ENCODE measurements at places on chromosomes 1 and 21.

DNA sequence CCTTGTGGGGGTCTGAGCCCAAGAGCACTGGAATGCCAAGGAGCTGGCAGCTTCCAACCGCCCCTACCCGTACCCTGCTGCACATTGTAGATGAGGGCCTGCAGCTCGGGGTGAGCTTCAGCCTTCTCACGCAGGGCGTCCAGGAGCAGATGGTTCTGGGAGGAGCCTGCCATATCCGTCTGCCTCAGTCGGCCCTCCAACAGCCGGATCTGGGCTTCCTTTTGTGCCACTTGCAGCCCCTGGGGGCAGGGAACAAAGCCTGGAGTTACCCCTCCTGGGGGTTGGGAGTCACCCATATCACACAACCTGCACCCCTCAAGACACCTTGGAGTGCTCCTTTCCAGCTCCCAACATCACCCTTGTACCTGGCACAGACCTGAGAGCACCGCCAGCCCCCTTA is 34.8 kb downstream of the KIF21B start:
- no peak for DNase-seq

DNA sequence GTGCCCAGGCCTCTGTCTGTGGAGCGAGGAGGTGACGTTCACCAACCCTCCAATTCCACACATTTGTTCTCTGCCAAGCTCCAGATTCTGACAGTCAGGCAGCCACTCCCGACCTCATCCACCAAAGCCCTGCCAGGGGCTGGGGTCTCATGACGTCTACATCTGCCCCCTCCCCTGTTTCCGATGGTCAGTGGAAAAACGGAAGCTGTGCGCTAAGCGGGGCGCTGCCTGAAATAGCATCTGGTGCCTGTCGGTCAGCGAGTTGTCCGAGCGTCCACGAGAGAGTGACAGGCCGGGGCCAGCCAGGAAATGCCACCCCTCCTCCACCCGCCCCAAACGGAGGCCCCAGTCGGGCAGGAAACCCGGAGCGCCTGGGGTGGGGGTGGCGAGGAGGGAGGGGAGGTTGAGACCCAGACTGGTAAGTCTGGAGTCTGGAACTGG is 3.2 kb upstream of the TAL1 start:
- no peak for DNase-seq

GRCh38 chr1:2023187-2023586 is 4.0 kb downstream of the GABRD start:
- DNase-seq = no peak

DNA sequence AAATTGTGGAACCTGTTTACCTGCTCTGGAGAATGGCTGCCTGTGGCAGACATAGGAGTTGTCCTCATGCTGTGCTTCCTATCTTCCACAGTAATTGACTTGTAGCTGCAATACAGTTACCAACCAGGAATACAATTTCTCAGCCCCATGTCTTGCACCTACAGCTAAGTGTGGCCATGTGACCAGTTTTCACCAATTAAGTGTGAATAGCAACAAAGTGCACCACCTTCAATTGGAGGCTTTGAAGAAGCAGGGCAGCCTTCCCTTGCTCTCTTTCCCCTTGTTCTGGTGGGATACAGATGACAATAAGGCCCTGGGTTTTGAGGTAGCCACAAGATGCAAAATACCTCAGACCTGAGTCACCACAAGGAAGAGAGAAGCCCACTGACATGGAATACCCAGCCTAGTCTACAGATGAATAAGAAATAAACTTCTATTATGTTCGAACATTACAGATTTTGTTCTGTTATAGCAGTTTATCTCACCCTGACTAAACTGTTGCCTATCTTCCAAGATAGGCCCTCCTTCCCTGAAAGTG is 70.2 kb upstream of the S1PR1 start:
- no peak for DNase-seq

- no peak for DNase-seq
These were observed 394.3 kb upstream of the ADGRL2 start for GRCh38 chr1:81406292-81406999.

- no peak for DNase-seq
These were observed 144.3 kb downstream of the DMRTA2 start for GRCh38 chr1:50278961-50279360.

DNA sequence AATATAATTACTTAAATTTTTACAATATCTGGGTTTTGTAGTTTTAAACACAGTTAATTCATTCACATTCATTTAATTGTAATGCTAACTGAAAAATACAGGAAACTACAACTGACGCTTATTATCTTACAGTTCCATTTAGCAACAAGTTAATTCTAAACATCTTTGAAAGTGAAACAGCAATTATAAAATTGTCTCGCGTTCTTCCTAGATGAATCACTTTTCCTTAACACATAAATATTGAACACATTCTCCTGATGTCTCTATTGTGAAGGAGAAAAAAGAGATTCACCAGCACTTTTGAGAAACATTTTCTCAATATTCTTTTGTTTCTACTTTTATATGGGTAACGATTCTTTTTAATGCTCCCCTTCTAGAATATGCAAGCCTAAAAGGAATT is 6.4 kb downstream of the PTGFR start:
- no peak for DNase-seq

DNA sequence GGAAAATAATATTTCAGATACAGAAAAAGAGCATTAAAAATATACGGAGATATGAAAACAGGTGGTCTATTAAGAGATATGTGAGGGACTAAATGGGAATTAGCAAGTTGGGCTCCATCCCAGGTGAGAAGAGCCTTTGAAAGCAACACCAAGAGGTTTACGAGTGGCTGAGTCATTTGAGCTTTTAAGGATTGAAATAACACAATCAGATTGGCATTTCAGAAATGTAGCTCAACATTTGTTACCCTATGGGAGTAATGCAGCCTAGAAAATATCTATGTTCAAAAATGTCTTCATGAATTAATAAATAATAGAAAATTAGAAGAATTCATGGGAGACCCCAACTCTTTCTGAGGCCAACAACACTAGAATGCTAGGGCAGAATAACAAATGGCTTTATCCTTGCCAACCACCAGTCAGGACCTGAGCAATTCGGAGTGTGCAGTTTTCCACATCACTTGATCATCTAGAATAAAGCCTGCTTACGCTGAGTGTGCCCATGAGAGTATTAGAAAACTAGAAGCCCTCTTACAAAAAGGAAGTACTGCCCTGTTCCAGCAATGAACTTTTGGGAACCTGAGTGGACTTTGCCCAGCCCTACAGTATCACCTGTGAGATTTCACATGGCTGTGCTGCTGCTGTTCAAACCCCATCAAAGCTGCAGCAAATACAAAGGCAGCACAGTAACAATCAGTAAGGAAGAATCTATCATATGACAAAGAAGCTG is 538.0 kb upstream of the CAMK1G start:
- DNase-seq = no peak

GRCh38 chr1:164777518-164777917 is 218.5 kb downstream of the PBX1 start:
- no peak for DNase-seq

DNA sequence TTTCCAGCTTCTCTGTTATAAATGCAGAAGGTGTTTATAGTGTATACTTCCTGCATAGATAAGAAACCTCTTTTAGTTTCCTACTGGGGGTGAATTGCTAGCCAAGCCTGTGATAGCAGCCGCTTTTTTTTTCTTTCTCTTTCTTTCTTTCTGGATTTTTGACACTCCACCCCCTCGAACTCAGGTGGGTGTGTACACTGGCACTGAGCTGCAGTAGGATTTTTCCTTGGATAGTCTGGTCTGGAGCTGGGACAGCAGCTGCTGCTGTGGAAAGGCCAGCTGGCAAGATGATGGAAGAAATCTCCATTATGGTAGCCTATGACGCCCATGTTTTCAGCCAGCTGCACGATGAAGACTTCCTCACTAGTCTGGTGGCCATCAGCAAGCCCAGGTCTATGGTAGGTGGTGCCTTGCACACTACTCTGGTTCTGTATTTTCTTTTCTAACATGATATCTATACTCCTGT is 122.5 kb upstream of the CACYBP start:
- DNase-seq = no peak

DNA sequence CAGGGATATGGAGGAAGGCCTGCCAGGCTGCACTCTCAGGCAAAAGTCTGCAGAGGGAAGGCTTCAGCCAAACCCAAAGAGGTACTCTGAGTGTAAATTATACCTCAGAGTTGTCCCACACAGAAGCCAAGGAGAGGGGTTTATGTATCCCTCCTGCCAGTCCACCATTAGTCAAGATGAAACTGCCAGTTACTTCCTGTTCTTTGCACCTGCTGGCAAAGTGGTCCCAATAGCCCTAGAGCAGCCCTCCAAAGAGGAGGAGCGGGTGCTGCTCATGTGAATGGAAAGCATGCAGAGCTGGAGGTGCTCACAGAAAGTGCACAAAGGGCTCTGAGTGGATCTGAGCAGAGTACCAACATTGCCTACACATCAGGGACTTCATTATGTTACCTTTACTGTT is 37.1 kb upstream of the MCOLN3 start:
- no peak for DNase-seq

- DNase-seq = no peak
These were observed 1.0 kb upstream of the WDR4 start for GRCh38 chr21:42880352-42880751.

DNA sequence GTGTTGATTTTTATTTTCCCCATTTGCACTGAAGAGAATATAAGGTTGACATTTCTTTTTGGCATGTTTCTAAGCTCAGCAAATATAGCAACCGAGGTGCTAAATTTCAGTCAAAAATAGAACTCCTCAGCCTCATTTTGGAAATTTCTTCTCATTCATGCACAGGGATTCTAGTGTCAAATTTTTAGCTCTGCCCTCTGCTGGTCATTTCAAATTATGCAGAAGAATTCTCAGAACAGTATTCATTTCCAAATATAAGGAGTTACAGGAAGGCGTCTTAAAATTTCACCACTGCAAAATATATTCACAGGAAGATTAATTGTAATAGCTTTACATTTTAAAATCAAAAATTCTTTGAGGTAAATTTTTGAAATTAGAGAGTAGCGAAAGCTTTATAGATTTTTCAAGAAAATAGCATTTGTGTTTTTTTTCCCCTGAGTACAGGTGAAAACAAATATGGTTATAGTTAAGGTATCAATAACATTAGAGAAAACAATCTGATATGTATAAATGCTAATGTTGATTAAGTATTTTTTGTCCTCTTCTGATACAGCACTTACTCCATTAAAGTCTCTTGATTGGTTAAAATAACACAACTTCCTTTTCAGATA is 57.9 kb downstream of the FMN2 start:
- DNase-seq = no peak

GRCh38 chr1:112710586-112710985 is 3.7 kb upstream of the RHOC start:
- DNase-seq = no peak

DNA sequence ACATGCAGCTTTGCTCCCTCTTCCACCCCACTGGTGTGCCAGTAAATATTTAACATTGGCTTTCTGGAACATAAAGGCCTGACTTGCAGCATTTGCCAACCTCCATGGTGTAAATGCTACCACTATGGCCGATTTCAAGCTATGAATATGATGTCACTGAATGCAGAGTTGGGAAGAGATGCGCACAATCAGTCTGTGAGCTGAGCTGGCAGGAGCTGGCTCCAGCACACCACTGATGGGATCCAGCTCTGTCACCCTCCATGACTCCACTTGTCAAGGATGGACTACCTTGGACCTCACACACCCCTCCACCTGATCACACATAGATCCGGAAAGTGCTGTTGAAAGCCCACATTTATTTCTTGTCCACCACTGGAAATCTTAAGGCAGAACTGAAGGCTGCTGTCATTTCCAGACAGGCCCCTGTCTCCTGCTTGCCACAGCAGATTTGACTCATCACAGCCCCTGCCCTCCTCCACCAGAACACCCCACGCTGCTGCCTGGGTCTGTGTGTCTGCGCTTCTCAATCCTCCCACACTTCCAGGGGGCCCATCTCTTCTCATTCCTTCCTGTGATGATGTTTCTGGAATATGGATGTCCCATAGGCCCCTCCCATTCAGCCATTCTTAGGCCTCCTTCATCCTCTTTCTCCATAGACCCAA is 82.2 kb upstream of the BCAR3 start:
- no peak for DNase-seq

- no peak for DNase-seq
These were observed 50.5 kb downstream of the EPHB2 start for GRCh38 chr1:22761101-22761500.

DNA sequence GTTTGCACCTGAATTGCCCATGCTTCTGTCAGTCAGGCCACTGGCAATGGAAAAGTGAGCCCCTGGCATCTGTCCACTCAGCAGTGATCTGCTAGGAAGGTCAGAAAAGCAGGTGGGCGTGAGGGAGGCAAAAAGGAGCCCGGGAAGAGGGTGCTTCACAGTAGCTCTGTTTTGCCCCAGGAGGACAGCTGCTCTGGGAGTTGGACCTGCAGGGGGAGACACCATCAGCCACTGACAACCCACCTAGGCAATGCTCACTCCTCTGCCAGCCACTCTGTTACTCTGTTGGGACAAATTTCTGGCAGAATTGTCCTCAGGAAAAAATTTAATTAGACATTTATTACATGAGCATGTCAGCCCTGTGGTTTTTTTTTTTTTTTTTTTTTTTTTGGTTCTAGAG is 146.4 kb downstream of the LRIG2 start:
- DNase-seq = no peak

DNA sequence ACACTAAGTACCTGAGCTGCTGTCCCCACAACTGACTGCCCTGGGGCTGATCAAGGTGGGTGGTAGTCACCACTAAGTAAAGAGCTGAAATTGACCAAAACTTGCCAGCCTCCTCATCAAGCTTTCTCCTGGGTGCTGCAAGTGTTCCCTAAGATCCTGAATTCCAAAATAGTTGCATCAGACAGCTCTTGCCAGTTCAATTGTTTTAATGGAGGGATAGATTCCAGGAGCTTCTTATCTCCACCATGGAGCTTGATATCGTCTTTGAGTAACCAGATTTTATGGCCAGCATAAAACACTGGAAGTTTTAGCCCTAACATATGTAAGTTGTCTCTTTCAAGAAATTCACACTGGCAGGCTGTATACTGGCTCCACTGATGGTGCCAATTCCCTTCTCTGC is 90.3 kb downstream of the NID1 start:
- DNase-seq = no peak
